Amniotic stem cell (primary cell): ENCODE measurements at places on chromosomes 3 and 15.

GRCh38 chr3:134291319-134292254 lies 40.9 kb upstream of the RYK start:
- DNase-seq: no peak

DNA sequence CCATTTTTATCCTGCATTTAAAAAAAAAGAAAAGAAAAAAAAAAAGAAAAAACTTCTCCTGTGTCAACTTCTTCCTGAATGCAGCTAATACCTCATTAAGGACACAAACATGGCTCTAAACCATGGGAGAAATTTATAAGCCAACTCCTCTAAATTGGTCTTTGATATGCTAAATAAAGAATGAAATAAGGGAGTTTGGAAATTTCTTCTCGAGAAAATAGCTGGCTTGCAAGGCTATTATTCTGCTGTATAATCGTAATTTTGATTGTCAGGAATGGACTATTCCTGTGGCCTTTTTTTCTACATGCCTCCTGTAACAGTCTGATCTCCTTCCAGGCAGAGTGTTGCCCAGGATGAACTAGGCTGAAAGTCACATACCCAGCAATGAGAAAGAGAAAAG lies 20.6 kb downstream of the CTXND1 start:
- DNase-seq: no peak

- DNase-seq: no peak
Measured at GRCh38 chr15:101320501-101321052, 25.5 kb upstream of the SNRPA1 start.

DNA sequence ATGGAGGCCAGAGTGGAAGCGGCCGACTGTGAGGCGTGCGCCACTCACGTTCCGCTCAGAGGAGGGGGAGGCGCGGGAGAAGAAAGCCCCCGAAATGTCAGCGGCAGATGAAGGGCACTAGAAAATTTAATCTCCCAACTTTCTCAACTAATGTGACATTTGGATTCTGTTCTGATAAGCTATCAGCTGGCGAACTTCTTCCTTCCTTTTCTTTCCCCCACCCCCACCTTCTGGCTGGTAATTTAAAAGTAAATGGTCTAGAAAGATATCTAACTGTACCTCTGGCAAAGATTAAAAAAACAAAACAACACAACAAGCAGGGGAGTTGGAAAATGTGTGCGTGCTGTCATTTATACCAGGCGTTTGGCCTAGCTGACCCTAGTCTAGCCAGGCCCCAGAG lies 26.4 kb upstream of the TMEM115 start:
- DNase-seq: no peak

- DNase-seq: no peak
Measured at GRCh38 chr3:193830791-193831191, 237.8 kb downstream of the OPA1 start.

GRCh38 chr15:73716417-73716816 lies 32.2 kb downstream of the CD276 start:
- no peak for DNase-seq

DNA sequence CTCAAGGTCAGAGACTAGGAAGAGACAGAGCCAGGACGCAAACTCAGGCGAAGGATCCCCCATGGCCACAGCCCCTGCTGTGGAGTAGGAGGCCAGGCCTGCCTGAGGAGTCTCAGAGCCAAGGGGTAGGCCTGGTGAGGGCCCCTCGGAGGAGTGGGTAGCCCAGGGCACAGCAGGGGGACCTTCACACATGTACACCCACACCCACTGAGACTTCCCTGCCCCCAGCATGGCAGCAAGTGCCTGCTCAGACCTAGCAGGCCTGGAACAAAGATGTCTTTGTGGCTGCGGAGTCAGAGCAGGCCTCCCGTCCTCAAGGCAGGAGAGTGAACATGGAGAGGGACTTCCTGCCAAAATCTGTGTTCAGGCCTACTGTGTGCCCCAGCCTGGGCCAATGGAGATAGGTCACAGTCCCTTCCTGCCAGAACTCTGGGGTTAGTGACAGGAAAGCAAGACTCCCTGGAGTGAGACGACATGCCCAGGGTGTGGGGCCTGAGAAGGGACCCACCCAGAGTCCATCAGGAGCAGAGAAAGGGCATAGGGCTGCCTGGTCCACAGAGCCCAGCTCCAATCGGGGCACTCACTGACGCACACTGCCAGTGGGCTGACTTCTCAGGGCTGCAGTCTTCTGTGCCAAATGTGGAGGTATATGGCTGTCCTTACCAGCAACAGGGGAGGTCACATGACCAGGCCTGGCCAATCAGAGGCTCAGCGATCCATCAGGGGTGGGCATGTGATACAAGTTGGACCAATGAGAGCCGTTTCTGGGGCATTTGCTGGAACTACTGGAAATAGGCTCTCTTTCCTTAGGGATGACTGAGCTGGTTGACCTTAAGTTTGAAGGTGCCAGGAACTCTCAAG lies 2.3 kb downstream of the GRIP2 start:
- DNase-seq: no peak

DNA sequence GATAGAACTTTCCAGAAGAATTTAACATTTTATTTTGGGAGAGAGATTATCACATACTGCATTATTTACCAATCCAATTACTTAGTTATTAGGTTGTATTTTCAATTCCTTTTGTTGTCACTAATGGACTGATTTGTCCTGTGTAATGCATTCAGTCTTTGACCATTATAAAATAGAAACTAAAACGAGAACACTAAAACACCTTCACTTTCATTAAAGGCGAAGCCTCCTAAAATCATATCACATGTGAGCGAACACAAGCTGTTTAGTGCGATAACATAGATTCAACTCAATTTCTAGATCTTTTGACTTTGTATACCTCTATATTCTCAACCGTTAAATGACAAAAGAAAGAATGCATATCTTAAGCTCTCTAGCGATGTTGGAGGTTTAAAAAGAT lies 253.4 kb downstream of the VGLL3 start:
- no peak for DNase-seq

DNA sequence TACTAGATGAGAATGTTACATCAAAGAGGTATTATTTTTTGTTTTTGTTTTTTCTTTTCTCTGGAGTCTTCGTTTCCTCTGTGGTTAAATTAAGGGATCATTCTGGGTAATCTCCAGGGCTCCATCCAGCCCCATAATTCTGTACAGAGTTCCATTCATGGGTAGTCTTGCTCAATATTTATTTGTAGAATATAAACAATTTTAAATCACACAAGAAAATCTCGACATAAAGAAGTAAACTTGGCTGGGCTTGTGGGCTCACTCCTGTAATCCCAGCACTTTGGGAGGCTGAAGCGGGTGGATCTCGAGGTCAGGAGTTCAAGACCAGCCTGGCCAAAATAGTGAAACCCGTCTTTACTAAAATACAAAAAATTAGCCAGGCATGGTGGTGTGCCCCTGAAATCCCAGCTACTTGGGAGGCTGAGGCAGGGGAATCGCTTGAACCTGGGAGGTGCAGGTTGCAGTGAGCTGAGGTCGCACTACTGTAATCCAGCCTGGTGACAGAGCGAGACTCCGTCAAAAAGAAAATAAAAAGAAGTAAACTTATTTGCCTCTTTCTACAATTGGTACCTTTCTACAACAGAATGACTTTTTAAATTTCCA lies 166.8 kb upstream of the TGFBR2 start:
- DNase-seq: no peak

DNA sequence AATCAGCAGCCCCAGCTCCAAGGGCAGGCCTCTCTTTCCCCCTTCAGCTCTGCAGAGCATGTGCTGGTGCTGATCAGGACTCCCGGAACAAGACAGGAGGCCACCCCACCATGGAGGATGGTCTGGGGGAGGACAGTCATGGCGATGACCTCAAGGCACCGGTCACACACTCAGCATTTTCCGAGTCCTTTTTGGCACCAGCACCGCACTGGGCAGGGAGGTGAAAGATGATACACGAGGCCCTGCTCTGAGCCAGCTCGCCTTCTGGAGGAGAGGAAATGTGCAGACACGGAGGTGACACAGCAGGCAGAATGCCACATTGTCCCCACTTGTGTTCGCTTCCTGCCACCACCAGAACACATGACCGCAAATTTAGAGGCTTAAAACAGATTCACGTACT lies 61.8 kb upstream of the SEC61A1 start:
- no peak for DNase-seq

DNA sequence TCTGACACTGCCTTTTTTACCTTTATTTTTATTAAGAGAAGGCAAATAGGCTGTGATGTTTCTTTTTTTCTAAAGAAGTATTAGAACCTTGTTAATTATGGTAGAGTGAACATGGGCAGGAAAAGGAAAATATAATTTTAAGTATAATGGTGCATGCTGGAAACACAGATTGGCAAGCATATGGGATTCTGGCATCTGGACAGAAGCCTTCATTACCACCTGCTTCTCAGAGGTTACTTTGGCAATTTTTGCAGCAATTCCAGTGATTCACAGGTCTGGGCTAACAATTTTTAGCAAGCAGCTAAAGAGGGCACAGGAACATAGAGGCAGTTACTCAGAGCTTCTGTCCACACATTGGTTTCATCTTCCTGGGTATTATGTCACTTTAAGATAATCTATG lies 258.3 kb downstream of the DIPK2A start:
- DNase-seq: no peak

DNA sequence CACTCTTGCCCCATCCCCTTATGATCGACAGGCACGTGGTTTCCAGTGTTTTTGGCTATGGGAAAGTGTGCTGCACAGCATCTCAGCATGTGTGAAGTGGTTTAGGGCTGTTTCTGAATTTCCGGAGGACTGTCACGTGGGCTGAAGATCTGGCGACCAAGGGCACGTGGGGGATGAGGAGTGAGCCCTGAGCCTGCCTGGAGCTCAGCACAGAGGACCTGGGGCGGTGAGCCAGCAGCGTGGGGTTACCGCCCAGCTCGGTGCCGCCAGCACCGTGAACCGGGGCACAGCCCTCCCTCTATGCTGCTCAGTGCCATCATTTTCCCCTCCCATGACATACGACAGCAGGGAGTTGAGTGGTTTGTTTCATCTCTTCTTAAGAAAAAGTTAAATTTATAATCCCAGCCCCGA lies 150.2 kb downstream of the DNAJB8 start:
- no peak for DNase-seq

- no peak for DNase-seq
Measured at GRCh38 chr3:155745795-155746550, 1.1 kb upstream of the PLCH1 start.

- DNase-seq: no peak
Measured at GRCh38 chr3:172391592-172392302, 56.5 kb downstream of the GHSR start.
